Left renal cortex interstitium (tissue), 4 donors: ENCODE measurements at places on chromosomes 16 and 17. TPM values are rescaled to one million over a fixed set of nuclear protein-coding genes. Genes with fewer than 3 reads are reported as not detected.

Gene IL21R
- polyA plus RNA-seq, result not detected

DNA sequence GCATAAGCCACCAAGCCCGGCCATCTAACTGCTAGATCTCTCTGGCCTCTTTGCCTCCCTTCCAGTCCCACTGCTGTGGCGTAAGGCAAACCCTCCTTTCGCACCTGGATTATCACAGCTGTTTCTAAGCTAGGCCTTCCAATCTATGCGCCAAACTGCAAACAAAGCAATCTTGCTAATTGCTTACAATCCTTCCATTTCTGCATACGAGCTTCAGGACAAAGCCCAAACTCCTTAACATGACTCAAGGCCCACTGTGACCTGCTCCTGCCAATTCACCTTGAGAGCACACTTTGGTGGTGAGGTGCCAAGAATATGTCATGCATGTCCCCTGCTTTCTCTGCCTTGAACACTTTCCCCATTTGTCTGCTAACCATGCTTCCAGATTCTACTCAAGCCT, 6.0 kb upstream of the ARL5C start:
- no peak for DNase-seq

DNA sequence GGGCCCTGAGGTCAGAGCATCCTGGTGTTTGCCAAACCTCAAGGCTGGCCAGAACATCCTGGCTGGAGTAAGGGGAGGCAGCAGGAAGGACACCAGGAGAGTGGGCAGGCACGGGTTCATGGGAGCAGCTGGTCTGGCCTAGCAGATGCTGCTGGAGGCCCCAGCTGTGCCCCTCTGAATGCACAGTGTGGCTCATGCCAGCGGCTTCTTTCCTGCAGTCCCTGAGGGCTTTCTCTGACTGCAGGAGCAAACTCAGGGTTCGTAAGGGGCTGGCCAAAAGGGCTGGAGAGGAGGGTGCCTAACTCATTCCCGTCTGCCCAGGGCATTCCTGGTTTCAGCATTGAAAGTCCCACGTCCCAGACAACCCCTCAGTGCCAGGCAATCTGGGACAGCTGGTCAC, 78.7 kb downstream of the ZDHHC7 start:
- DNase-seq, result no peak

GRCh38 chr17:55432358-55433028, 10.9 kb upstream of the MMD start:
- no peak for DNase-seq

DNA sequence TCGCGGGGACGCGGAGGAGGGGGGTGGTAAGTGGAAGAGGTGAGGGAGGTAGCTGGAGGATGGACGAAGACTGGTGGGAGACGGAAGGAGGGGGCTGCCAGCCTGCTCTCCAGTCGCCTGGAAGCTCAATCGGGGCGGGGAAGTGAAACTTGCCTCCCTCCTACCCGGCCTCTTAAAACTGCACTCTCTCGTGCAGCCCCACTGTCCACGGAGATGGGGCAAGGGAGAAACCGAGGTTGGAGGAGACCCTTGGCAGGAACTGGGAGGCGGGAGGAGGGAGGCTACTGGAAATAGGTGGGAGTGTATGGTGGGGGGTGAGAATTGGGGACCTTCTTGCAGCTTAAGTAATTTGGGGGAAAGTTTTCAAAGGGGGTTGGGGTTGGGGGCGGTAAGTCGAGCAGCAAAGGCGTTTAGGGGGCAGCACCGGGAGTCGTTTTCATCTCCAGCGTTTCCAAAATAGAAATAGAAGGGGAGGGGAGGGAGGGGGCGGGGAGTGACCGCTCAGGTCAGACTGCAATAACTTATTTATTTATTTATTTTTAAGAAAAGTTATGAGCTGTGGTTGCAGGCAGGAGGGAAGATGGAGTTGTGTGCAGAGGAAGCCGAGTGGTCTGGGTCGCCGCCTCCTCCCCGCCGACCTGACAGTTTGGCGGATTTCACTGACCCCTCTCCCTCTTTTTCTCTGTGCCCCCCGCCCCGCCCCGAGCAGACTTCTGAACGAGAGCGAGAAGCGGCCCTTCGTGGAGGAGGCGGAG, 1.4 kb downstream of the SOX9 start:
- DNase-seq, result no peak
